Kidney epithelial cell (primary cell): ENCODE measurements at places on chromosomes 4 and X.

DNA sequence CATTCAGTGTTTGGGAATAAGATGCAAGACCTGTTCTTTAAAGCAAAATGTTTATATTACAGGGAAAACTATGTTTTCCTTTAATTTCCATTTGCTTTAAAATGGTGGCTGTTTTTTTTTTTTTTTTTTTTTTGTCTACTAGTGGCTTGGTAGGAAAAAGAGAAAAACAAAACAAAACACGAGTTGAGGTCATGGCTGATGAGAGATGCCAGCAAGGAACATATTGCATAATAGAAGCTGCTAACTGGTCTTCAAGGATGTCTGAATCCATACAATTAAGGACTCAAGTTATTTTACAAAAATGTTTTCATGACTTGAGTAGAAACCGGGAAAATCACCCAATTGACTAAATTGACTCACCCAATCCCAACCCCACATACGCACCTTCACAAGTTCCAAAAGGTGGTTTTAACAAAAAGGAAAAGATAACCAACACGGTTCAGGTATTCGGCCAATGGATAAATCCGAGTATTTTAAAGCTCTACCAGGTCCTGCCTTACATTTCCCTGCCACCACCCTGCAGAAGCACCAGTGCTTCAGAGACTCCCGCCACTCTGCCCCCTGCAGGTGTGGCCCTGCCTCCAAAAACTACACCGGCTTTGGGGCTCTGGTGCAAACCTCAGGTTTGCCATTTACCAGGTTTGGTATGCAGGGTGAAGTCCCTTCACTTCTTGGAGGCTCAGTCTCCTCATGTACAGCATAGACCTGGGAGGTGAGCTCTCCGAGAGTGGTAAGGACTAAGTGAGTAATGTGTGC is 27.1 kb downstream of the PIR start:
- no peak for DNase-seq

DNA sequence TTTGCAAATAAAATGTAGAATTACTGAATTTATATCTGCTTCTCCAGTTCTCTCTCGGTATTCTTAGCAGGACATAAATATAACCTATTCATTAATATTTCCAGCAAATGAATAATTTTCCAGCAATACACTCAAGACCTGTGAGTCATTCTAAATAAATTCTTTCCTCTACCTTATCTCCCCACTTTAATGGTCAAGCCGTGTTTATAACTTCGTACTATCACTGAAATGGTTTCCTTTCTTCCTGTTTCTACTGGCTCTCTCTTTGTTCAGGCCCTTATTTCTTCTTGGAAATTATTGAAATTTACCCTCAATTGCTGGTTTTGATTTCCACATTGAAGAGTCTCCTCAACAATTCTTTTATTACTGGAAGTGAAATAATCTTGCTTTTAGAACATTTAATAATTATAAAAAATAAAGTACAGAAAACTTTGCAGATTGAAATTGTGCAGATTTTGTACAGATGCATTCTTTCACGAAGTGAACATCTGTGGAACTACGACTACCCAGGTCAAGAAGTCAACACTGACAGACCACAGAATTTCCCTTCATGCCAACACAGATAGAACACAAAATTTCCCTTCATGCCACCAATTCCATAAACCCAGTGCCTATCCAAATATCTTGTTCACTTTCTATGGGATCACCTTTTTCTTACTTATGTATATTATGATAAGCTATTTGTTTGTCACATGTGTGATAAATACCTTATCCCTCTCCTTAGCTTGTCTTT is 205.7 kb downstream of the FAT4 start:
- DNase-seq = no peak

DNA sequence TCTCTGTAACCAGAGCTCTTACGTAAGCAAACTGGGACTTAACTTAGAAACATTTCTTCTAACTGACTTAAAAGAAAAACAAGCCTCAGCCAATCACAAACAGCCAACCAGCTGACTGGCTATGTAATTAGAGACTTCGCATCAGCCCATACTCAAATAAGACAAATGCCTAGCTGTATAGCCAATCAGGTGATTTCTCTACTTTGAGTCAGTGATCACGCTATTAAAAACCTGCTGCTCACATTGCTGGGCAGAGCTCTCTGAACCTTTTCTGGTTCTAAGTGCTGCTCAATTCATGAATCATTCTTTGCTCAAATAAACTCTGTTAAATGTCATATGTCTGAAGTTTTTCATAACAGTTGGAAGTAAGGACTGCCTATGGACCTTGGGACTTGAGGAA is 9.9 kb upstream of the SMIM10L2A start:
- no peak for DNase-seq

- DNase-seq = no peak
Measured at GRCh38 chr4:184000457-184001396, 95.6 kb downstream of the STOX2 start.

- DNase-seq = no peak
Measured at GRCh38 chr4:150862829-150863228, 152.3 kb downstream of the LRBA start.

DNA sequence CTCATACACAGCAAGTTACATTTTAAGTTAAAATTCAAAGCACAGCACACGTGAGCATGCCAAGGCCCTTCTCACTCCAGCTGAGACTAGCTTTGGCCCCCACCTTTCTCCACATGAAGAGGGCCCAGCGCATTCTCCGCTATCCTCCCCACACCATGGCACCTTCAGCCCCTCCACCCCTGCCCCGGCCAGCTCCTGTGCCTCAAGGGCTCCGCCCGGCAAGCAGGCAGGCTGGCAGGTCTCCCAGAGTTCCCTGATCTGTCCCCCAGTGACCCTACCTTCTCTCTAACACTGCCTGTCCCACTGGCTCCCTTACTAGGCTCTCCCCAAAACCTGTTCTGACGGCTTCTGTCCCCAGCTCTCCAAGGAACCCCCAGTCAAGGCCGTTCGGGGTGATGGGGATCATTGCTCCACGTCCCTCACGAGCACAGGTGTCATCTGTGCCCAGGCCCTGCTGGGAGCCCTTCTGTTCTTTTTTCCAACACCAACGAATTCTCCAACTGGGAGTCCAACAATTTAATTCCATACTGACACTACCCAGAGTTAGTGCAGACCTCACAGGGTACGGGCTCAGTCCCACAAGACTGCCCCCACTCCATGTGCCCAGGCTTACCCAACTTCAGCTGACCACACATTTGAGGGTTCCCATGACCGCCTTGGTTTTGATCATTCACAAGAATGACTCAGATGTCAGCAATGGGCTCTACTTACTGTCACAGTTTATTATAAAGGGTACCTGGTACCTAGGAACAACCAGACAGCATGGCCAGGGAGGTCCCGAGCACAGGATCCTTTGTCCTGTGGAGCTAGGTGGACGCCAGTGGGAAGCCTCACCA is 4.2 kb downstream of the LETM1 start:
- DNase-seq = no peak

GRCh38 chrX:125810856-125811255 is 355.2 kb downstream of the DCAF12L2 start:
- no peak for DNase-seq

- no peak for DNase-seq
Measured at GRCh38 chrX:109485470-109486340, 3.8 kb upstream of the GUCY2F start.

DNA sequence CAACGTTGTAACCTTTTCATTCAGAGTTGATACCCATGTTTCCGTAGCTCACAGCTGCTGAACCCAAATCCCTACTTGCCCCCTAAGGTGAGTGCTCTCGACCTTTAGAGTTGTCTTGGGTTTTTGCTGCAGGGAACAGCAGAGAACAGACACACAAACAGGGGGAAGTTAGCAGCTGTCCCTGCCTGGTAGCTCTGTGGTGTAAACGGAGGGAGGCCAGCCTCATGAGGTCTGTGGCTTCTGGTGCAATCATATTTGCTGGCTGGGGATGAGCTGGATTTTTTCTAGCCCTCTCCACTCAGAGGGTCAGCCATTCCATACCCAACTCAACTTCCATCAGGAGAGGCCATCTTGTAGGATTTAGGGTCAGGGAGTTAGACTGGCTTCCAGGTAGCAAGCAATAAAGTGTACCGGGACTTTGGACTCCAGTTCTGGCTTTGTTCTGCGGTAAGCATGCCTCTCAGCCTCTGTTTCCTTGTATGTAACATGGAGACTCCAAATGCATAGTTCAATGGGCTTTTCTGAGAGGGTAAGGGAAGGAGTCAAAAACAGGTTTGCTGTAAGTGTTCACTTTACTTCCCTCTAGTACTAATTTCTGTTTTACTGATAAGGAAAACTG is 218.9 kb downstream of the MID1IP1 start:
- no peak for DNase-seq

DNA sequence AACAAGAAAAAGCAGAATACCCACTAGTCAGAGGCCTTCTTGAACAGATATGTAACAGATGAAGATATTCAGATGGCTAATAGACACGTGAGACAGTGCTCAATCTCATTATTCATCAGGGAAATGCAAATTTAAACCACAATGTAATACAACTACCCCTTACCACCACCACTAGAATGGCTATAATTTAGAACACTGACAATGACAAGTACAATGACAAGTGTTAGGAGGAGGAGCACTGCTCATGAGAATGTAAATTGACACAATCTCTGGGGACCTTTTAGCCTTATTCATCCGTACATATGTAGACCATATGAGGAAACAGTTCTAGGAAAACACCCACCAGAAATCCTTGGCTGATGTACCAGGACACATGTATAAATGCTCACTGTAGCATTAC is 13.1 kb downstream of the ZNF81 start:
- DNase-seq = no peak

DNA sequence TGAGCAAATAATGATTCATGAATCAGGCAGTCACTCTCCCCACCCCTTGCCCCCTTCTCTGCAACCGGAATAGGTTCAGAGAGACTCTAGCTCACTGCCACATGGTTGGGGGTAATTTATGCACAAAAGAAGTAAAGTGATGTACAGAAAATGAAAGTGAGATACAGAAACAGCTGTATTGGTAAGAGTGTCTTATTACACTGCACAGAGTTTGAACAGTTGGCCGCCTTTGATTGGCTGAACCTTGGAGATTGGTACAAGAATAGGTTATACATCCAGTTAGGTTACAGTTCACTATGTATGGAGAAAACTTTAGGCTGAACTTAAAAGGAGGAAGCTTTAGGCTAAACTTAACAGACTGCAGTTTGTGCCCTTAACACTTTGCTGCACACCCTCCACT is 34.6 kb upstream of the DIAPH2 start:
- DNase-seq = no peak

- DNase-seq = no peak
Measured at GRCh38 chr4:11287055-11287454, 141.6 kb downstream of the HS3ST1 start.

DNA sequence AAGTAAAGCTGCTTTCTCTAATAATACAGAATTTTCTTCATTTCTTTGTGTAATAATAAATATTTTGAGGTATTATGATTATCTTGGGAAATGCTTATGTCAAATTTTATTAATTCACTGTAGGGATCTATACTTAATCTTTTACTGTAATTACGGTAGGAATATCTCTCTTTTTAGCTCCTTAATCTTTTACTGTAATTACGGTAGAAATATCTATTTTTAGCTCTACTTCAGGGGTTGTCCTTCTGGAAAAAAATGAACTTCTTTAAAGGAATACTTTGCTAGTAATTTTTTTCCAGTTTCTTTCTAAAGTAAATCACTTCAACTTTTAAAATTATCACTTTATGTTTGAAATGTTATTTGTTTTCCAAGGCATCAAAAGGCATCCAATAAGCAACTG is 2229.4 kb upstream of the AGA start:
- no peak for DNase-seq

DNA sequence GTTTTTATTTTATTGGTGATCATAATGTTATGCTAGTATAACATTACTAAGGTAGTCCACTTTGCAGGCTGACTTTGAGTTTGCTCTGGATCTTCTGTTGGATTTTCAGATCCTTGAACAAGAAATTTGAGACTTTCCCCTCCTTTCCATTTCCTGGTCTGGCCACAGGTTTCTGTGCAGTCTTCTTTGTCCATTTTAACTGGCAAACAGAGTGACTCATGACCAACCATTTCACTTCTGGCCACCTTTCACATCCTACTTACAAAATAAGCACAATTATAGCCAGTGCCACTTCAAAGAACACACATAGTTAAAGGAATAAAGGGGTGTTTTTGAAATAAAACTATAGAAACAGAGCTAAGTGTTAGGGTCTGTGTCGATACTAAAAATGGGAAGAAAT is 8.4 kb downstream of the ANK2 start:
- peak; percentile 69 for DNase-seq

GRCh38 chrX:150849996-150850720 is 48.3 kb downstream of the CD99L2 start:
- DNase-seq = no peak

GRCh38 chr4:176123710-176124407 is 58.2 kb downstream of the WDR17 start:
- DNase-seq = no peak

GRCh38 chr4:107900508-107900907 is 30.8 kb upstream of the CYP2U1 start:
- no peak for DNase-seq

- DNase-seq = no peak
Measured at GRCh38 chr4:170497689-170498088, 407.9 kb upstream of the AADAT start.

GRCh38 chr4:7744142-7744804 is 195.4 kb downstream of the AFAP1 start:
- DNase-seq = no peak

- DNase-seq = no peak
Measured at GRCh38 chrX:31872007-31872406, 800.2 kb upstream of the FTHL17 start.
